ENCODE measurements at places on chromosomes 12 and 14.

DNA sequence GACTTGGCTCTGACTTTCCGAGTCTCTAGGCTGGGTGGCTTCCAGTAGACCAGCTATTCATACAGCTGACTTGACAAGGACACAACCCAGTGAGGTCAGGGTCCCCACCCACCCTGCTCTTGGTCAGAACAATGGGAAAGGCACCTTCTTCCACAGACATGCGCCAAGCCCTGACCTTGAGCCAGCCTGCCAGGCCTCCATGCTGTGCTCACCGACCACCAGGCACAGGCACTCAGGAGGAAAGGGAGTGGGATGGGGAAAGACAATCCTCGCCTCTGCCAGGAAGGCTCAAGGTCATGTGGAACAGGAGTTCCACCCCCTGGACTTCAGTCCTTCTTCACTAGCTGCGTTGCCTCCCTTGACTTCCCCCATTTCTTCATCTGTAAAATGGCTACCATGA is 31.4 kb downstream of the GALNT16 start:
- DNase-seq = no peak

- DNase-seq = no peak
These were observed 41.1 kb downstream of the GLRX5 start for GRCh38 chr14:95575840-95576473.

DNA sequence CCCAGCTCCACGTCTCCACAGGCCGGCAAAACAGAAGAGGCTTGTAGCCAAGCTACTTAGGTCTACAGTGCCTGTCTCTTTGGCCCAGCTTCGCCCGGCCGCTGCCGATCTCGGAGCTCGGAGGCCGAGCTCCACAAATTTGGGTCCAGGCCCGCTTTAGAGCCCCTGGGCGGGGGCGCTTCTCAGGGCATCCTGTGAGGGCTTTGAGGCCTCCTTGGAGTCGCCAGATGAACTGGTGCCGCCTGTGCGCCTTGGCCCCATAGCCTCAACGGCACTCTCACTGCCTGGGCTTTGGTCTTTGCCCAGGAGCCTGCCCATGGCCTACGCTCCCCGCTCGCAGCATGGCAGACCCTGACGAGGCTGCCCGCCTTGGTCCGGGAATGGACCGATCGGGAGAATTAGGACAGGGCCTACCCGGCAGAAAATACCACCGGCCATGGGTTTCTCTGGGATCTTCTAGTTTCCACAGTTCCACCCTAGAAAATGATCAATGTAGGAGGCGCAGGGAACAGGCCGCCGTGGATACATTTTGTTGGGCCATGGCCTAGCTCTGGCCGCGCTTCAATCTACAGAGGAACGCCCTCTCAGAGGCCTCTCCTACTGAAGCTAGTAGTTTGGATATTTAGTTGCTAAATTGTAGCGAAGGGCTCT is 953 bp upstream of the NKX2-8 start:
- DNase-seq = no peak

GRCh38 chr14:73944432-73945158 is 5.3 kb downstream of the FAM161B start:
- no peak for DNase-seq

DNA sequence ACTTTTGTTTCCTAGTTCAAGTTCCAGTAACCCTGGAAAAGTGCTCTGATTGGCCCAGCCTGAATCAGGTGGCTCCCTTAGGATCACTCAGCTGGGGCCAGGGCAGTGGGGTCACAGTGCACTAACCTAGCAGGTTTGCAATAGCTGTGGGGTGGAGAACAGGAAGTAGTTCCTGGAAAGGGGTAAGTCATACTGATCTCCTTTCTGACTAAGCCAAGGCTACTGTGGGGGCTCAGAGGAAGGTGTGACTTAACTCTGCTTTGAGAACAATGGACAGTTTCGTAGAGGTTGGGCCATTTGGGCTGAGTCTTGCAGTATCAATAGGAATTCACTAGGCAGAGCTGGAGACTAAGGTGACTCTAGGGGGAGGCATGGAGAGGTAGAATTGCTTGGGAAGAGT is 89.4 kb downstream of the KIF26A start:
- DNase-seq = no peak

- DNase-seq = no peak
These were observed 1.5 kb upstream of the NTS start for GRCh38 chr12:85872497-85873091.

DNA sequence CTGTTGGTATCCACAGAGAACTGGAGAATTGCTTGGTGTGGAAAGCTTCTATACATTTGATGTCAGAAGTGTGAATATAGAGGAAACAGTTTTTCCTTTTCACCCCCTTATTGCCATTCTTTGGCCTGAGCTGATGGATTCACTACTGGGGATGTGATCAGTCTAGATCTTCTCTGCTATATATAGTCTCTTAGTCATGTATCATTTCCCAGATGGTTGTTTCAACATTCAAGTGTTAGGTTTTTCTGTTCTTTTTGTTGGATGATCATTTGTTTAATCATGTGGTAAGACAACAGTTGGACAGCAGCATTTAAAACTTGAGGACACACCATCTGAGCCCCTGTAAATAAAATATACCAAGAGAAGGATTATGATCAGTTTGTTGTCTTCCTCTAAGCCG is 29.6 kb downstream of the TMX1 start:
- DNase-seq = no peak

DNA sequence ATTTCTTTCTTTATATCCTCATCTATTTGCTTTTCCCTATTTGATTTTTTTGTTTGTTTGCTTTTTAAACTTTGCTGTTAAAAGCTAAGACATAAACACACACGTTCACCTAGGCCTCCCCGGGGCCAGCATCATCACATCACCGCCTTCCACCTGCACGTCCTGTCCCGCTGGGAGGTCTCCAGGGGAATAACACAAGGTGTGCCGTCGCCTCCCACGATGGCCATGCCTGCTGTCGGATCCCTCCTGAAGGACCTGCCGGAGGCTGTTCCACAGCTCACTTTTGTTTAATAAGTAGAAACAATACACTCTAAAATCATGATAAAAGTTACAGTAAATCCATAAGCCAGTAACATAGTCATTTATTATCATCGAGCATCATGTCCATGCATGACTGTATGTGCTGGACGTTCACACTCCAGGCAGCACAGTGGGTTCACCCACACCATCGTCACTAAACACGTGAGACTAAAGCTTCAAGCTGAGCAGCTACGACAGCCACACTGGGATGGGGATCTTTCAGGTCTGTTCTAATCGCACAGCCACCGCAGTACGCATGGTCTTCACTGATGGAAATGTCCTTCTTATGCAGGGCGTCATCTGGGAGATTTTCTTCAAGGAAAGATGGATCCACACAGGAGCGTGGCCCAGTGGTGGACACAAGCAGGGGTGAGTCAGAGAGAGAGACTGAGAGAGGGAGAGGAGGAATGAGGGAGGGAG is 3.6 kb downstream of the RIMBP2 start:
- DNase-seq = no peak

DNA sequence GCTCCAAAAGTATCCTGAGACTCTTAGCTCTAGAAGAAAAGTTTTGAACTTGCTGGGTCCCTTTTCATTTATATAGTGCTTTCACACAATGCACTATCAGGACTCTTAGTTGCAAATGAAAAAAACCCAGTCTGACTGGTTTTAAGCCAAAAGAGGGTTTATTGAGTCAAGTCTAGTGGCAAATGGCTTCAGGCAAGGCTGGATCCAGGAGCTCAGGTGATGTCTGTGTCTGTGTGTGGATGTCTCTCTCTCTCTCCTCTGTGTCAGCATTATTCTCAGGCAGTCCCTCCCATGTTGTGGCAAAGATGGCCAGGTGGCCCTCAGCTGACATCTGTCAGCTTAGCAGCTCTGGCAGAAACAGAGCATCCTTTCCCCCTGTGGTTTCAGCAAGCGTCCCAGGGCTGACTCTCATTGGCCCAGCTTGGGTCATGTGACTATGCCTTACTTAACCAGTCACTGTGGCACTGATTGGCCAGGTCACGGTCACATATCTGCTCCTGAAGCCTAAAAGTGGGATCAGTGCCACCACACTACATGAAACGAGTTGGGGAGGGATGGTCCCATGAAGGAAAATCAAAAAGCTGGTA is 6.2 kb downstream of the TMEM120B start:
- DNase-seq = no peak

- peak; percentile 70 for DNase-seq
These were observed at the start of gene KCNA1 for GRCh38 chr12:4909734-4910501. Gene KCNA1, plus strand, starts transcription at chr12:4909905. Its CDS starts 1,474 bp downstream, at chr12:4911379.

- DNase-seq = no peak
These were observed 29.7 kb upstream of the ATP2A2 start for GRCh38 chr12:110251381-110251780.

DNA sequence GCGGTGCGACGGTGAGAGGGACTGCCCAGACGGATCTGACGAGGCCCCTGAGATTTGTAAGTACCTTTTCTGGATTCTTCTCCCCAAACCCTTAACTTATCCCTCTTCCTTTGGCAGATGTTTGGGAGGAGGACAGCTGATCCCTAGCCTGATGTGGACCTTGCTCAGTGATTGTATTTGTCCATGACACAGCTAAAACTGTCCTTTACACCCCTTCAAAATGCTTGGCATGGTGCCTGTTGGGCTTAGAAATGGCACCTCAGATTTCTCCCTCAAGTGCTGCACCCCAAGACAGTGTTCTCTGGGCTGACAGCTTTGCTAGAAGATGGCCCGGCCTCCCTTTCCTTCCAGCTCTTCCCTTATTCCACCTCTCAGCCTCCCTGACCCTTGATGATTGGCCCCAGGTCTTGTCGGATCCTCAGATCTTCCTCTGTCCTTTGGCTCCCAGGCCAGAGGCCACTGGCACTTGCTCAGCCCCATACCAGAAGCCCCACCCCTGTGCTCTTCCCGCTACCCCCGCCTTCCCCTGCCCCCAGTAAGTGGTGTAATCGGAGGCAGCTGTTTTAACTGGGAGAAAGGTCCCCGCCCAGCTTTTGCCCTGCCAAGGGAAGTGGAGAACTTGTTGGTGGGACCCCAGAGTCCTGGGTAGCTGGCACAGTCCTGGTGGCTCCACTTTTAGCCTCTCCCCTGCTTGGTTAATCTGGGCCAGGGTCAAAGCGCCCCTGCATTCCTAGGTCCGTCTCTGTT is 8.7 kb downstream of the LRP1-AS start:
- peak; percentile 93 for DNase-seq

- no peak for DNase-seq
These were observed 53.8 kb downstream of the SPTLC2 start for GRCh38 chr14:77562681-77563080.

GRCh38 chr12:124506145-124506831 is 61.1 kb downstream of the NCOR2 start:
- peak; percentile 93 for DNase-seq
